Lower lobe of right lung (tissue), 2 donors: ENCODE measurements at places on chromosomes 7 and 10. TPM values are rescaled to one million over a fixed set of nuclear protein-coding genes. Genes with fewer than 3 reads are reported as not detected.

IL6 gene
- total RNA-seq = 8.2 TPM

GRCh38 chr7:64045301-64046040, at the start of gene ZNF727:
TSS of gene ZNF727 (plus strand) at chr7:64045434. CDS start at chr7:64045622, 188 bp downstream.
- H3K27me3 ChIP-seq = no peaks in the 10 kb centered on the region
- peaks cover 5% of the 10 kb centered on the region for H3K4me1 ChIP-seq
- H3K36me3 ChIP-seq = no peaks in the 10 kb centered on the region
- H3K27ac ChIP-seq = peak within 1 kb of the TSS; percentile 83
- DNase-seq = peak; percentile 68

DNA sequence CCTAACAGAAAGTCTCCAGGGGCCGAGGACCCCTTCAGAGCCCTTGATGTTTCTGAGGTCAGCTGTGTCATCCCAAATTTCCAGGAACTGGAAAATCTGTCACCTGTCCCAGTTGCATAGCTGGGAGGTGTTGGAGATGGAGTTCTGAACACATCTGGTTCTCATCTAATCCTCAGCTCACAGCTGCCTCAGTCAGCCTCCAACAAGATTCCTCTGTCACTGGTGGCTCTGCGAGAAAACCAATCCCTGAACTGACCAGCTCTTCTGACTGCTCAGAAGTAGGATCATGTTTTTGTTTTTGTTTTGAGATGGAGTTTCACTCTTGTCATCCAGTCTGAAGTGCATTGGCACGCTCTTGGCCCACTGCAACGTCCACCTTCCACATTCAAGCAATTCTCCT, 37.6 kb upstream of the MYL10 start:
- no peaks in the 10 kb centered on the region for H3K4me1 ChIP-seq
- H3K4me3 ChIP-seq = no peak overlapping the region
- DNase-seq = no peak
- H3K27ac ChIP-seq = no peak overlapping the region
- H3K27me3 ChIP-seq = no peaks in the 10 kb centered on the region

MLXIPL gene
- total RNA-seq = 10.7 TPM

NAPEPLD gene
- 16.2 TPM for total RNA-seq

DNA sequence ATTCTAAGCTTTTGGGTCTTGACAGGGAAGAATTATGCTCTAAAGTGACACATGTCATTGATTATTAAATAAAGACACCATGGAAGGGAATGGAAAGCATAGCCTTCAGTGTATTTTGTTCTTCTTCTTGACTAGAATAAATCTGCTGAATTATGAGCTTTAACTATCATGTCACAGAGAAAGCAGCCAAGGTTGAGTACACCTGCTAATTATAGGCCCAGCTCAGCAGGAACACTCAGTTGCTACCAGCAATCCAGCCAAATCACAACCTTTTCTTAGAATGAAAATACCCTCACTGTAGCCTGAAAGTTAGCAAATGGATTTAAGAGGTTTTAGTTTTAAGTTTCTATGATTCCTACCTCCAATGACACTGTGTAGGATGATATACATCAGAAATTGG, 225.3 kb upstream of the RHOBTB1 start:
- no peak for DNase-seq
- no peaks in the 10 kb centered on the region for H3K36me3 ChIP-seq

- H3K27me3 ChIP-seq = no peaks in the 10 kb centered on the region
- H3K4me1 ChIP-seq = no peaks in the 10 kb centered on the region
- H3K27ac ChIP-seq = no peak overlapping the region
- H3K4me3 ChIP-seq = no peak overlapping the region
- no peak for DNase-seq
These were observed 53.6 kb upstream of the ZPBP start for GRCh38 chr7:50146692-50147091.

DNA sequence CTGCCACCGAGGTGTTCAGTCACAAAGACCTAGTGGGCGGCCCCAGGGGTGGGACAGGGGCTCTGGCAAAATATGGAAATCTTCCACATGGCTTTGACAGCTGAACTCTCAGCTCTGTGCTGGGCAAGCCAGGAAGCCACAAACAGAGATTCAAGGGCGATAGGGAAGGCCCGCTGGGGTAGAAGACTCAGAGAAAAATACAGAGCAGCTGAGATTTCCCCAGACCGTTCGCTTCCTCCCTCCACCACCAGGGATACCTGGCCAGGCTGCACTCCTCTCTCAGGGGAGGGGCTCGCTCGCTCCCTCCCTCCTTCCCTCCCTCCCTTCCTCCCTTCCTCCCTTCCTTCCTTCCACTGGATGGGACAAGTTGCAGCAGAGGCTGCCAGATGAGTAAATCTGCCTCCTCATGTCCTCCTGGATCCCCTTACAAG, 260.5 kb downstream of the PRPF18 start:
- no peak for DNase-seq
- H3K4me3 ChIP-seq = no peak overlapping the region
- no peaks in the 10 kb centered on the region for H3K36me3 ChIP-seq
- no peak overlapping the region for H3K27ac ChIP-seq
- peaks cover 7% of the 10 kb centered on the region for H3K4me1 ChIP-seq
- H3K27me3 ChIP-seq = no peaks in the 10 kb centered on the region

- no peaks in the 10 kb centered on the region for H3K27me3 ChIP-seq
- H3K4me1 ChIP-seq = peaks cover 15% of the 10 kb centered on the region
- no peak overlapping the region for H3K4me3 ChIP-seq
- H3K36me3 ChIP-seq = peaks cover 36% of the 10 kb centered on the region
These were observed 10.7 kb upstream of the NFKB2 start for GRCh38 chr10:102384606-102385429.

- H3K4me1 ChIP-seq = no peaks in the 10 kb centered on the region
- DNase-seq = no peak
- H3K36me3 ChIP-seq = no peaks in the 10 kb centered on the region
- no peaks in the 10 kb centered on the region for H3K27me3 ChIP-seq
These were observed 161.0 kb downstream of the HERPUD2 start for GRCh38 chr7:35533902-35534301.

- H3K4me3 ChIP-seq = no peak overlapping the region
- no peak overlapping the region for H3K27ac ChIP-seq
These were observed 5.4 kb downstream of the CPVL start for GRCh38 chr7:29140873-29141468.

DNA sequence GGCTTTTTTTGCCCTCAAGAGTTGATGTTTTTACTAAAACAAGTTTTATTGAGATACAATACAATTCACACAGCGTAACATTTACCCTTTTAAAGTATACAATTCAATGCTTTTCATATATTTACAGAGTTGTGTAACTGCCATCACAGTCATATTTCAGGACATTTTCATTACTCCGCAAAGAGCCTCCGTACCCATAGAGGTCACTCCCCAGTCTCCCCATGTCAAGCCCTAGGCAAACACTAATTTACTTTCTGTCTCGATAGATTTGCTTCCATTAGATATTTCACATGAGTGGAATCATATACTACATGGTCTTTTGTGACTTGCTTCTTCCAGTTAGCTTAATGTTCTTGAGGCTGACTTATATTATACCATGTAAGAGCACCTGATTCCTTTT, 183.8 kb downstream of the PRKCQ start:
- peaks cover 14% of the 10 kb centered on the region for H3K4me1 ChIP-seq
- no peak overlapping the region for H3K4me3 ChIP-seq
- no peaks in the 10 kb centered on the region for H3K27me3 ChIP-seq
- H3K27ac ChIP-seq = no peak overlapping the region
- H3K36me3 ChIP-seq = no peaks in the 10 kb centered on the region
- no peak for DNase-seq

DNA sequence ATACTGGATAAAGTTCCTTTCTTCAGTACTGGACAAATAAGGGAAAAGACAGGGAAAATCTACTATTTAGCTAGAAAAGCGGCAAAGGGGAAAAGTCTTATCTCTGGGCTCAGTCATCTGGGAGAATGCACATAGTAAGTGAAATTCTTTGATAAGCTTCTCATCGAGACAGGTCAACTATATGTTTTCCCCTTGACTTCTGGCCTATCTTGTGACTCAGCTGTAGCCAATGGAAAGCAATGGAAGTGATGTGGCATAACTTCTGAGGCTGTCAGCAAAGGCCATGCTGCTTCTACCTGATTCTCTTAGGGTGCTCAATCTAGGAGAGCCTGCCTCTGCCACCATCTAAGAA, 91.9 kb downstream of the PCGF5 start:
- H3K36me3 ChIP-seq = no peaks in the 10 kb centered on the region
- H3K27me3 ChIP-seq = no peaks in the 10 kb centered on the region
- no peaks in the 10 kb centered on the region for H3K4me1 ChIP-seq
- no peak overlapping the region for H3K27ac ChIP-seq

AKR1E2 gene
- total RNA-seq = 11.3 TPM

DNA sequence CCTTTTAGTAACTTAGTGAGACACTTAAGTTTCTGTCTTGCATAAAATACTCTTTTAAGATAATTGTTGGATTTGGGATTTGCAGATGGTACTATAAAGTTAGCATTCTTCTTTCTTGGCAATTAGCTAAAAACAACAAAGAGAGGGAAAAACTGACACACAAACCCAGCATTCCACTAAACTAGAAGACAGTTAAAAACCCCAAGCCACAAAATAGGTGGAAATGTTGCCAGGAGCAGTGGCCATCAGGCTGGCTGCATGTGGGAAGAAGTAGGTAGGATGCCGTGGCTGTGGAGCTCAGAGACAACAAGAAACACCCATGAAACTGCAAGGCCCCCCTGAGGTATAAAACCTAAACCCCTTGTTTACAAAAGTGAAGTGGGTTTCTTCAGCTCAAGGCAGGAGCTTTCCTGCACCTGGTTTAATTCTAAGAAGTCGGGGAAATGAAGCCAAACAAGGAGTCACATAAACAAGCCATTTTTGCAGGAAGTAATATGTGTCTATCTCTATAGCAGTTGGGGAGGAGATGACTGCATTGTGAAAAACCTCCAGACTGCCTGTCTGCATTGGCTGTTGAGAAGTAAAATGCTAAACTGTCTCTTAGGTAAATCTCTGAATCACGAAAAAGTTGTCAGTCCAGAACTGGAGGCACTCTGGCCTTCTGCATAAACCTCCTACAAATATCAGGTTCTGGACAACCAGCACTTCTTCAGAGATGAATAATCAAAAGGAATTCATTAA, 9.5 kb downstream of the RAB18 start:
- H3K27me3 ChIP-seq = no peaks in the 10 kb centered on the region
- H3K4me1 ChIP-seq = peaks cover 14% of the 10 kb centered on the region
- H3K36me3 ChIP-seq = peaks cover 41% of the 10 kb centered on the region

DNA sequence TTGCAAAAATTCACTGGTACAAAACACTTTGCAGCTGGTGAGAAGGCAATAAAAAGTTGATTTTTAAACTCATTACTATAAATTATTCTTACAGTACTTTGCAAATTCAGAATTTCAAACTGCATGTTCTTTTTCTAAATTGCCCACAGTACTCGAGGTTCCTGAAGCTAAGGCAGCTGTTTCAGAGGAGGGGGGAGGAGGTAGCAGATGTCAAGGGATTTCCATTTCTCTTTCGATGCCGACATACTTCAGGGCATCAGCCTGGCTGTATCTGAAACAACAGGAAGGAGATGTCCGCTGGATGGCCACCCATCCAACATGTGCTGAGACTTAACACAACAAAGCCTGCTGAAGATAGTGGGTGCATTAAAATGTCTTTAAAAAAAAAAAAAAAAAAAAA, 76.7 kb downstream of the EZH2 start:
- H3K27me3 ChIP-seq = no peaks in the 10 kb centered on the region
- no peak for DNase-seq
- no peaks in the 10 kb centered on the region for H3K4me1 ChIP-seq
- no peak overlapping the region for H3K27ac ChIP-seq
- no peak overlapping the region for H3K4me3 ChIP-seq
- peaks cover 21% of the 10 kb centered on the region for H3K36me3 ChIP-seq

- H3K27me3 ChIP-seq = no peaks in the 10 kb centered on the region
- DNase-seq = no peak
- no peak overlapping the region for H3K27ac ChIP-seq
- H3K4me3 ChIP-seq = no peak overlapping the region
- H3K4me1 ChIP-seq = no peaks in the 10 kb centered on the region
- no peaks in the 10 kb centered on the region for H3K36me3 ChIP-seq
These were observed 10.4 kb downstream of the C10orf120 start for GRCh38 chr10:122689146-122689820.

RPS24 gene
- 1,077 TPM for total RNA-seq

GRCh38 chr10:62384447-62385081, 10.4 kb downstream of the ZNF365 start:
- no peak overlapping the region for H3K4me3 ChIP-seq
- no peak overlapping the region for H3K27ac ChIP-seq
- DNase-seq = no peak
- H3K36me3 ChIP-seq = no peaks in the 10 kb centered on the region
- H3K4me1 ChIP-seq = no peaks in the 10 kb centered on the region

GRCh38 chr10:4138146-4138721, 353.2 kb upstream of the KLF6 start:
- no peak overlapping the region for H3K4me3 ChIP-seq
- no peak overlapping the region for H3K27ac ChIP-seq
- no peaks in the 10 kb centered on the region for H3K27me3 ChIP-seq
- no peaks in the 10 kb centered on the region for H3K36me3 ChIP-seq

KCNH2 gene
- 2.4 TPM for total RNA-seq

GRCh38 chr7:89029864-89030263, 234.3 kb upstream of the TEX47 start:
- H3K27ac ChIP-seq = no peak overlapping the region
- no peaks in the 10 kb centered on the region for H3K4me1 ChIP-seq
- H3K36me3 ChIP-seq = no peaks in the 10 kb centered on the region
- H3K27me3 ChIP-seq = no peaks in the 10 kb centered on the region
- DNase-seq = no peak

GRCh38 chr10:75403939-75404814, 2.6 kb upstream of the ZNF503 start:
- peak; percentile 86 for DNase-seq
- H3K27ac ChIP-seq = peak overlapping the region; percentile 97
- H3K4me3 ChIP-seq = peak overlapping the region; percentile 93
- H3K36me3 ChIP-seq = peaks cover 6% of the 10 kb centered on the region

CPA1 gene
- total RNA-seq = 0.30 TPM

DNA sequence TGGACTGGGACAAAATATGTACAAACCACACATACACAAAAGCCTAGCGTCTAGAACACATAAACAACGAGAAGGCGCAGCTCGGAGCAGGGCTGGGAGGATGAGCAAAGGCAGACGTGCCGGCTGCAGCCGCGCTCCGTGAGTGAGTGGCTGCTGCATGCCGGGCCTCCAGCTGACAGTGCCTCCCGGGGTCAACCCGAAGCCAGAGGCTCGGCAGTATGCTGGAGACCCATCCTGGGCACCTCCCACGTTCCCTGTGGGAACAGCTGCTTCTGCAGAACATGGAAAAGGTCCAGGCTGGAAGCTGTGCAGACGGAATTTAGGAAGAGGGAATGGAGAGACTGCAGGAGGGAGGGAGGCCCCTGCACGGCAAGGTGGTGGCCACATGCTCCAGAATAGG, 3.6 kb upstream of the GPR146 start:
- no peaks in the 10 kb centered on the region for H3K36me3 ChIP-seq
- H3K4me3 ChIP-seq = no peak overlapping the region
- H3K27me3 ChIP-seq = no peaks in the 10 kb centered on the region
- peaks cover 49% of the 10 kb centered on the region for H3K4me1 ChIP-seq
- DNase-seq = no peak

GRCh38 chr7:100884736-100885439, 4.6 kb downstream of the UFSP1 start:
- H3K27me3 ChIP-seq = no peaks in the 10 kb centered on the region
- H3K4me3 ChIP-seq = no peak overlapping the region
- H3K4me1 ChIP-seq = peaks cover 27% of the 10 kb centered on the region
- DNase-seq = no peak

INMT gene
- 249 TPM for total RNA-seq
